NCI-H526 treated with DMSO at 0.1 percent for 48 hours (cell line): ENCODE measurements at places on chromosomes 2 and 18.

DNA sequence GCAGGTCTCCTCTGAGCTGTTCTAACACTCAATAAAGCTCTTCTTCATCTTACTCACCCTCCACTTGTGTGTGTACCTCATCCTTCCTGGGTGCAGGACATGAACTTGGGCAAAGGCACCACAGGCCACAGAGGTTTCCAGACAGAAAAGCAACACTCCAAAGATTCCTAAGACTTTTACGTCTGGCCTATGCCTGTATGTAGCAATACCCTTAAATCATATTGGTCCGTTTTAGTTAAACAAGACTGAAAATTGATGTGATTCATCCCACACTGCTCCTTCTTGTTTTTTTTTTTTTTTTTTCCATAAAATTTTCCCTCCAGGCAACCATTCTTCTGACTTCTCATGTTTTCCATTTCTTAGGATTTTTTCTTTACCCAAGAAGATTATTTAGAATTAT is 404.3 kb downstream of the PID1 start:
- no peak for DNase-seq

- DNase-seq: no peak
Measured at GRCh38 chr2:109166811-109167210, 37.8 kb downstream of the SH3RF3 start.

DNA sequence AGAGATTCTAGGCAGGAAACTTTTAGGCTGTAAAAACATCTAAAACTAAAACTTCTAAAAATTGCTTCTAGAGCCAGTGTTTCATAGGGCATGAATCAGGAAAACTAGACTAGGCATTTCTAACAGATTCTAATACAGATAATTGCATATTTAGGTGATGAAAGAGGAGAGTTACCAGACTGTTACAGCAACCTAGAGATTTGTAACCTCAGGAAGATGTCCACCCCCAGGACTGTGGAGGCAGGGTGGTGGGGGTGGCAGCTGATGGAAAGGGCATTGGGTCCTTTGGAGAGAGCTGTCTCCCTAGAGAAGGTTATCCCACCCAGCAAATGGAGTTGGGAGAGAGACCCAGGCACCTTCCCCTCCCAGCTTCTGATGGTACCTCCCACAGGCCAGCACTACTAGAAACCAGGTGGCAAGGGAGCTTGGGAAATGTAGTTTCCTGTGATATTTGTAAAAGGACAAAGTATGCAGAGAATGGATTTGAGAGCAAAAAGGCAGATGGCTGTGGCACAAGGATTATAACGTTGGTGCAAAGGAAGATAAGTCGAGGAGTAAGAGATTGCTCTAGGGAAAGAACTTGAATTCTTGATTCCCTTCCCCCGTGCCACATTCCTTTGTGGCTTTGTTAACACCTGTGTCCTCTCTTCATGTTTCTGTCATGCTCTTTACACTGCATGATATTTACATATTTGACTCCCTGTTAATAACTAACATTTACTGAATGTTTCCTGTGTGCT is 75.6 kb upstream of the MGAT5 start:
- DNase-seq: no peak

DNA sequence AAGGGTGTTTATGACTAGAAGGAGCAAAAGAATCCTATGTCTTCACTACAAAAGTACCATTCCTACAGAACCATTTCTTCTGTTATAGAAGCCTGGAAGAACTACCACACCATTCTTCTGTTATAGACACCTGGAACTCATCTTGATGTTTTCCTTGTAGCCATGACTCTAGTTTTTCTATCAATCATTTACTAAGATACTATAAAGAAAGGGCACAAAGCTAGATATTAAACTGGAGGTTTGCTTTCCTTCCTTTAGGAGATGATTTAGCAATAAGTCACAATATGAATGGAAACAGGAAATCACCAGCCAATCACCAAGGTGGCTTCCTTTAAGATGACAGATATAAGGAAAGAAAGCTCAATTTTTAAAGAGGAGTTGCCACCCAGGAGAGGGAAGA is 100.3 kb upstream of the NEUROD1 start:
- DNase-seq: no peak

DNA sequence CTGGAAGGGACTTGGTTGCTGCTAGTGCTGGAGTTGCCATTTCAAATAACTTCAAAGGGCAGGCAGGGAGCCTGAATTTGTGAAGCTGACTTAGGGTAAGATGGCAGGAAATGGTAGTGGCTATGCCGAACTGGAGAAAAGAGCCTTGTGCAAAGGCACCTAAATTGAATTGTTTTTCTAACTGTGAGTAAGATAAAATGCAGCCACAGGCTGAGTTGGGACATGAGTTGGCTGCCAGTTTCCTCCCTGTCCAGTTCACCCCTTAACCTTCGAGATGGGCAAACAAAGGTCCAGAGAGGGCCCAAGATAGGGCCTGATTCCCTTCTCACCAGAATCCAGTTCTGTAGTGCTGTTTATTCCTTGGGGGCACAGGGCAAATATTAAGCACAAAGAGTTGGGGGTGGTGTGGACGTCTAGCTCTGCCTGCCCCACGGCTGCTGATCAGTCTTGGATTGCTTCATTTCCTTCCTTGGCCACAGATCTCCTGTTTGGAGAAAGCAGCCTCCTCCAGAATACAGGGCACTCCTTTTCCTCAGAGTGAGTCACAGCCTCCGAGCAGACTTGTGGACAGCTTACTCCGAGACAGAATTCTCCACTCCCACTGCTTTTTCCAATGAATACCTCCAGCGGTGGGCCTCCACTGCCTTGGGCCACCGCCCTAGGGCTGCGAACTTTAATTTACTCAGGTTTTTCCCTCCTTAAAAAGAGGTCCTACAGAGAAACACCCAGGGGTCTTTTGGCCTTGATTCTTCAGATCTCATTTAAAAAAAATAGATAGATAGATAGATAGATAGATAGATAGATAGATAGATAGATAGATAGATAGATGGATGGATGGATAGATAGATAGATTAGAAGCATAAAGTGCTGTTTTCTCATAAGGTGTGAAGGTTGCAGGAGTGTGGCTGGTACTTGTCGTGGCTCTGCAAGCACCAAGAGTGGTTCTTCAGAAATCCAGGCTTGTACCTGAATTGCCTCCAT is 18.4 kb upstream of the SLC20A1 start:
- no peak for DNase-seq

- DNase-seq: no peak
Measured at GRCh38 chr2:168639441-168639898, 163.0 kb upstream of the NOSTRIN start.

DNA sequence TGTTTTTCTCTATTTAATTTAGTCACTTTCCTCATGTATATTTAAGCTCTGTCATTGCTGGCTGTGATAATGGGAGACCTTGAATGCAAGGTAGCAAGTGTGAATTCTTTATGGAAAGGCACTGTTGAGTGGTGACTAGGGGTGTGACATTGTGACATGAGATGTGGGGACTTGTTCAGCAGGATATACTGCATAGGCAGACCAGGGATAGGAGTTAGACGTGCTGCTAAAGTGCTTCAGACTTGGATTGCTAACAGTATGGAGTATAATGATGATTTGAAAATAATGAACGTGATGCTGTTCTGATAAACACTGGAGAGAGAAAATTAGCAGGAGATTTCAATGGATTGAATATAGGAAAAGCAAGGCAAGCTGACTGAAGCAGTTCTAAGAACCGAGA is 135.1 kb downstream of the NCOA1 start:
- no peak for DNase-seq

- DNase-seq: no peak
Measured at GRCh38 chr2:198873503-198874471, 584.0 kb downstream of the SATB2 start.

GRCh38 chr2:159035790-159036411 is 67.5 kb downstream of the TANC1 start:
- DNase-seq: no peak

DNA sequence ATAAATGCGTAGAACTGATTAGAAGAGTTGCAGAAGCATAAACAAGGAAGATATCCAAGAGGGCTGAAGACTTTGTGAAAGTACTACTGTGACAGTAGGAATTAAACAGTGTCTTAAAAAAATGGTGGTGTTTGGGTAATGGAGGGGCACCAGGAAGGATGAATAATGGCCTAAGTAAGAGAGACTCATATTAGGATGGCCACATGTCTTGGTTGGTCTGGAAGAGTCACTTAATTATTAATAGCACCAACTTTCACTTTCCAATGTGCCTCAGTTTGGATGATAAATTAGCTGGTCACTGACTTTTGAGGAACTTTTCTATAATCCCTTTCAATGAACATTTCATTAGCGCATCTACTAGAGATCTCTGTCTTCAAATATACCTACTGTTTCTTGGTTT is 372.2 kb downstream of the NYAP2 start:
- DNase-seq: no peak

DNA sequence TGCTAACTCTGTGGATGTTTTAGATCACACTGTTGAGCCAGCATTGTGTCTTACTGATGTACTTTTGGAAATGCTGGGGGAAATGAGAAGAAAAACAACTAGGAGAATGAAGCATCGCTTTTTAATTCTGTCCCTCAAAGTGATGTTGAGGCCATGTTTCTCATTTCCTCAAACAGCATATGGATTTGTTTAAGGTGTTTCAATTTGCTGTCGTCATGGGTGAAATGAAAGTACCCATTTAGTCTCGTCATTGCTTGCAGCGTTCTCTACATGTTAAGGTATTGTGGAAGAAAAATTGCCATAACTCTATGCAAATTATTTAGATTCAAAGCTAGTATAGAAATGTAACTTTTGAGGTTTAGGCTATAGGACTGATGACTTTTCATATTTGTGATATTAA is 151.3 kb downstream of the KCTD1 start:
- no peak for DNase-seq

DNA sequence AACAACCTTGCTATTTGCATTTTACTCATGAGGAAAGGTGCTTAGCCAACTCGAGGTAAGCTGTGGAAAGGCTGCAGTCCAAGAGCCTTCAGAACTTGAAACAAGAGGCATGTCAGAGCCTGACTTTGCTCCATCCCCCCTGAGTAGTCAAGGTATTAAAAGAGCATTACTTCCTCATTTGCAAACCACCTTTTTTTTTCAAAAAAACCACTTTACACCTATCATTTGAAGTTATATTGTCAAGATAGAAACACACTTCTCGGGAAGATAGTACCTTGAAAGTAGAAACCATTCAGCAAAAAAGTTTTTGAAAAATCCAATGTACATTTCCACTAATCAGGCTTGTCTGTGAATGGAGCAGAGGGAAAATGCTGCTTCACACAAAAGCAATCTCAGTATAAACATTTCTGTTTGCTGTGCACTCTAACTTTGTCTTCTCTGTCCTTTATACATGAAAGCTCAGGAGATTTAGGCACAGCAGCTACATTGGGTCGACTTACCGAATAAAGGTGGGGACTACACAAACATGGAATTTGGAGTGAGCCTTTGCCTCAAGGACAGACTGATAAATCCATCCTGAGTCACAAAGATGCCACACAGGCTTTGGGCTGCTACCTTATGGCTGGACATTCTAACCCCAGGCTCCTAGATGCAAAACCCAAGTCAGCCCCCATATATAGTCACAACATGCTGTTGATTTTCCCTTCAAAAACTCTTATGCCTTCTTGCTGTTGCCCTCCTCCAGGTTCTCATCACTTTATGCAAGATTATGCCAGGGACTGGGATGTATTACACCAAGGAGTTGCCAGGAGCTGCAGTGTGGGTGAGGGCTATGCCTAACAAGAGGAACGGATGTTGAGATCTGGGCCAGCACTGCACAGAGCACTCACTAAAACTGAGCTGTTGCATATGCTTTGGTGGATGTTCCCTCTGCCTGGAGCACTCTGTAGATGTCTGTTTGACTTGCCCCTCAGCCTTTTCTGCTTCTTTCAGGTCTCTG is 41.4 kb upstream of the EML4 start:
- no peak for DNase-seq

DNA sequence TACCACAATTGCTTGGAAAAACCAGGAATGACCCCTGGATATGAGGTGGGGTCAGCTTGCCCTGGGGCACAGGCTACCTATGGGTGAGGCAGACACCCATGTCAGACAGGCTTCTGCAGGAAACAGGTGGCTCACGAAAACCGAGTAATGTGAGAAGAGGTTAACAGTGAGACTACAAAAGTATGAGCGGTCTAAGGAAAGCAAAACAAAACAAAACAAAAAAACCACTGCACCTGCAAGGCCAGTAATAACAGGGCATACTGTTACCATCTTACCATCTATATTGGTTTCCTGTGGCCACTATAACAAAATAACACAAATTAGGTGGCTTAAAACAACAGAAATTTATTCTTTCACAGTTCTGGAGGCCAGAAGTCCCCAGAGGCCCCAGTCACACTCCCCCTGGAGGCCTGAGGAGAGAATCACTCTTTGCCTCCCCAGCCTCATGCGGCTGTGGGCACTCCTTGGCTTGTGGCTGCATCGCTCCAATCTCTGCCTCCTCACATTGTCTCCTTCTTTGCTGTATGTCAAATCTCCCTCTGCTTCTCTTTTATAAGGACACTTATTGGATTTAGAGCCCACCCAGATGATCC is 86.6 kb upstream of the EPC2 start:
- DNase-seq: no peak

DNA sequence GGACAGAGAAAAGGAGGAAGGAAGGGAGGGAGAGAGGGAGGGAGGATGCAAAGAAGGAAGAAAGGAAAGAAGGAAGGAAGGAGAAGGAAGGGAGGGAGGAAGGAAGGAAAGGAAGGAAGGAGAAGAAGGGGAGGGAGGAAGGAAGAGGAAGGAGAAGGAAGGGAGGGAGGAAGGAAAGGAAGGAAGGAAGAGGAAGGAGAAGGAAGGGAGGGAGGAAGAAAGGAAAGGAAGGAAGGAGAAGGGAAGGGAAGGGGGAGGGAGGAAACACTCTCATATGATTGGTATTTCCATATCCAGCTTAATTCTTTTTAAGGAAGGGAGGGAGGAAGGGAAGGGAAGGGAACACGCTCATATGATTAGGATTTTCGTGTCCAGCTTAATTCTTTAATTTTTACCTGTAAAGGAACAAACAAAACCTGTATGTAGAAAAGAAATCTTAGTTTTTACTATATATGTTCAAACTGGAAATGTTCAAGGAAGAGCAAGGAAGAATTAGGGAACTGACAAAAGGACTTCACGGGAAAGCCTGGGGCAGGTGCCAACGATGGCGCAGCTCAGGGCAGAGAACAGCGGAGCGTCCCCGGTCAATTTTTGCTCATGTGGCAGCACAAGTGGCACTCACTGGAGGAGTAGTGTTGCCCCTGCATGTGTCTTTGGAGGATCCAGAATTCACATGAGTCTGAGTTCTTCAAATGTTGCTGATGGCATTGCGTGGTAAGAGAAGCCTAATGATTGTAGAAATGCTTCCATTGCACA is 228.6 kb downstream of the ZNF516 start:
- DNase-seq: no peak

GRCh38 chr2:45993476-45993991 is 303.7 kb upstream of the EPAS1 start:
- peak; percentile 8 for DNase-seq
